ENCODE measurements at places on chromosomes 11 and 22. TPM values are rescaled to one million over a fixed set of nuclear protein-coding genes. Genes with fewer than 3 reads are reported as not detected.

DNA sequence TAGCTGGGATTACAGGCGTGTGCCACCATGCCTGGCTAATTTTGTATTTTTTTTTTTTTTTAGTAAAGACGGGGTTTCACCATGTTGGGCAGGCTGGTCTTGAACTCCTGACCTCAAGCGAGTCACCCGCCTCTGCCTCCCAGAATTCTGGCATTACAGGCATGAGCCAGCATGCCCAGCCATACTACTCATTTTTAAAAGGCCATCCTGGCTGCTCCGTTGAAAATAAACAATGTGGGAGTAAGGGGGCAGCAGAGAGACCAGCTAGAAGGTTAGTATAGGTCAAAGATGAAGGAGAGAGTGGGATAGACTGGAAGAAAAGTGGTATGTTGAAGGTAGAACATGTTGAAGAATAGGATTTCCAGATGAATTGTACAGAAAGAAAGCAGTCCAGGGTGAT, 17.6 kb upstream of the LIN7C start:
- H3K36me3 ChIP-seq: no peaks in the 10 kb centered on the region
- no peak overlapping the region for H3K27ac ChIP-seq
- no peaks in the 10 kb centered on the region for H3K27me3 ChIP-seq
- DNase-seq: peak; percentile 66
- H3K4me3 ChIP-seq: no peak overlapping the region

GRCh38 chr11:68354148-68354872, 41.9 kb downstream of the LRP5 start:
- H3K27ac ChIP-seq: peak overlapping the region; percentile 86
- H3K27me3 ChIP-seq: no peaks in the 10 kb centered on the region
- H3K4me1 ChIP-seq: peaks cover 18% of the 10 kb centered on the region
- no peak overlapping the region for H3K4me3 ChIP-seq
- DNase-seq: peak; percentile 89

NCAM1 gene
- total RNA-seq: not detected

- H3K27ac ChIP-seq: no peak overlapping the region
- DNase-seq: peak; percentile 64
- H3K27me3 ChIP-seq: peaks cover 8% of the 10 kb centered on the region
- H3K4me3 ChIP-seq: no peak overlapping the region
These were observed 135.9 kb downstream of the FDX1 start for GRCh38 chr11:110565357-110566336.

DNA sequence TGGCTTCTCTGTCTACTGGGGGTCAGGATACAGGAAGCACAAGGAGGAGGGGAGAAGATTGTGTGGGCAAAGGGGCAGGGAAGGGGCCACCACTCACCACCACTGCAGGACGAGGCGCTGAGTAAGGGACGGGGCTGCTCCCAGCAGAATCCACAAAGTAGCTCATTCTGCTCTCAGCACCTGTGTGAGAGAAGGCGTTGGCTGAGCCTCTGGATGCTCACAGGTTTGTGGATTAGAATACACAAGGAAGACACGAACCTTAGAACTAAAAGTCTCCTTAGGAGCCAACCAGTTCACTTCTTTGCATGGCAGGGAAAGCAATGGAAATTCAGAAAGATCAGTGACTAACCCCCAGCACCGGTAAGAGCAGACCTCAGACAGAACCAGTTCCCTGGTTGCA, 14.4 kb downstream of the ETS1 start:
- H3K27me3 ChIP-seq: peaks cover 15% of the 10 kb centered on the region
- H3K4me1 ChIP-seq: peaks cover 7% of the 10 kb centered on the region
- no peak overlapping the region for H3K27ac ChIP-seq
- no peak for DNase-seq
- no peaks in the 10 kb centered on the region for H3K36me3 ChIP-seq

DNA sequence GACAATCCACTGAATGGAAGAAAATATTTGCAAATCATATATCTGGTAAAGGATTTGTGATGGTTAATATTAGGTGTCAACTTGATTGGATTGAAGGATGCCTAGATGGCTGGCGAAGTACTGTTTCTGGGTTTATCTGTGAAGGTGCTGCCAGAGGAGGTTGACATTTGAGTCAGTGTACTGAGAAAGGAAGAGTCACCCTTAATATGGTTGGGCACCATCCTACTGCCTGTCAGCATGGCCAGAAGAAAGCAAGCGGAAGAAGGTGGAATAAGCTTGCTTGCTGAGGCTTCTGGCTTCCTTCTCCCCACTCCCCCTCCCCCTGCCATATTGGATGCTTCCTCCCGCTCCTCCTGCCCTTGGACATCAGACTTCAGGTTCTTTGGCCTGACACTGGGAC, 101.9 kb downstream of the GAB2 start:
- H3K4me3 ChIP-seq: no peak overlapping the region
- H3K27me3 ChIP-seq: no peaks in the 10 kb centered on the region
- no peaks in the 10 kb centered on the region for H3K36me3 ChIP-seq
- H3K4me1 ChIP-seq: peaks cover 15% of the 10 kb centered on the region
- DNase-seq: no peak

DNA sequence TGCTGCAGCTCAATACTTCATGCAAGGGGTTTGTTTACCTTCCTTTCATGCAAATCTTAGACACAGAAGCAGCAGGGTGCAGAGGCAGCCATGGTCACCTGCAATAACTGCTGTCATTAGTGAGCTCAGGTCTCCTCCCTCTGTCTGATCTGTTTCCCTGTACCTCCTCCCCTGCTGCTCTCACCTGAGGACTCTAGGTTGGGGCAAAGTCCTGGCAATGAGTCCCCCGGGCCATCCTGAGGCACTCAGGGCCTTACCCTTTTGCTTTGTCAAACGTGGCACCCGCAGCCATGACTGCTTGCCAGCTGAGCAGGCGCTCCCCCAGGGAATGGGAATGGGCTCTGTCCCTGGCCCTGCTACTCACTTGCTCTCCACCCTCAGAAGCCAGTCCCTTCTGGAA, 3.9 kb downstream of the LRRC10B start:
- DNase-seq: no peak
- H3K27me3 ChIP-seq: peaks cover 55% of the 10 kb centered on the region
- H3K27ac ChIP-seq: no peak overlapping the region
- no peak overlapping the region for H3K4me3 ChIP-seq
- no peaks in the 10 kb centered on the region for H3K36me3 ChIP-seq

DUSP8 gene
- total RNA-seq: 0.28 TPM

- H3K36me3 ChIP-seq: no peaks in the 10 kb centered on the region
- H3K27me3 ChIP-seq: peaks cover 53% of the 10 kb centered on the region
These were observed 6.2 kb upstream of the KCNE3 start for GRCh38 chr11:74473382-74474173.

- peak overlapping the region; percentile 84 for H3K27ac ChIP-seq
- peaks cover 20% of the 10 kb centered on the region for H3K4me1 ChIP-seq
- no peaks in the 10 kb centered on the region for H3K36me3 ChIP-seq
- no peaks in the 10 kb centered on the region for H3K27me3 ChIP-seq
These were observed 188.6 kb upstream of the MTMR2 start for GRCh38 chr11:96112192-96113128.

GGT1 gene
- 1.7 TPM for total RNA-seq

GRCh38 chr11:24233041-24233440, 263.8 kb upstream of the LUZP2 start:
- peaks cover 6% of the 10 kb centered on the region for H3K4me1 ChIP-seq
- H3K36me3 ChIP-seq: no peaks in the 10 kb centered on the region
- no peak overlapping the region for H3K27ac ChIP-seq
- no peak for DNase-seq

GNG3 gene
- total RNA-seq: not detected

- no peaks in the 10 kb centered on the region for H3K27me3 ChIP-seq
- no peak overlapping the region for H3K27ac ChIP-seq
- DNase-seq: peak; percentile 41
- H3K4me1 ChIP-seq: no peaks in the 10 kb centered on the region
- H3K4me3 ChIP-seq: no peak overlapping the region
These were observed 1.0 kb upstream of the ADSL start for GRCh38 chr22:40345271-40345670.

TRAF6 gene
- total RNA-seq: 17.6 TPM

PIK3IP1 gene
- 12.9 TPM for total RNA-seq

DNA sequence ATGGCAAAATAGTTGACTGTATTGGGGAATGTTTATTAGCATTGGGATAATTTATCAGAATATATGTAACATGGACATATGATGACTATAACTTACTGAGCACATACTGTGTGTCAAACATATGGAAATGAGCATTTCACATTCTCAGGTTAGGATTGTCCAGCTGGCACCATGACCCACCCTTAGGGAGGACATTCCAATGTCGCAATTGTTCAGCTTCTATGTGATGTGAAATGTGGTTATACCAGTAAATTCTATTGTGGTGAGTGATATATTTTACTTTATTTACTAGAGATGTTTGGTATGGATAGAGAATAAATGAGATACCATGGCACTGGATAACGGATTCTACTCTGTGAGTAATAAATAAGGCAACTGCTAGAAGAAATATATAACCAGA, 50.4 kb downstream of the OR4A47 start:
- H3K36me3 ChIP-seq: no peaks in the 10 kb centered on the region
- H3K27ac ChIP-seq: no peak overlapping the region
- H3K27me3 ChIP-seq: no peaks in the 10 kb centered on the region

DNA sequence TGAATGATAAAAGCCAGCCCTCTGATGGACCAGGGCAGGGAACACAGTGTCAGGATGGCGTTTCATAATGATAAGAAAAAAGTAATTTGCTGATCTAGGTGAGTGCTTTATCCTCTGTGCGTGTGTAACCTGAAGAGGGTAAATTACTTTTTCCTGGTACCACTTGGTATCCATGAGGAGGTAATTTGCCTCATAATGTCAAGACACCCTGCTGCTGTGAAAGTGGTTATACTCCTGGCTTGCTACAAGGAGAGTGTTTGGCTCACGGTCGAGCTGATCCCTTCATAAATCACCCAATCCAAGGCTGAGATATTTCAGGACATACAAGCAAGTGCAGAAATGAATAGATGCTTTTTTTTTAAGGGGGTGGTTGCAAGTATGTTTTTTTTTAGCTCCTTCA, 207.2 kb upstream of the PGR start:
- H3K4me1 ChIP-seq: no peaks in the 10 kb centered on the region
- DNase-seq: no peak
- no peaks in the 10 kb centered on the region for H3K36me3 ChIP-seq

GLYATL1 gene
- total RNA-seq: 0.54 TPM

SPA17 gene
- total RNA-seq: 14.4 TPM

DNA sequence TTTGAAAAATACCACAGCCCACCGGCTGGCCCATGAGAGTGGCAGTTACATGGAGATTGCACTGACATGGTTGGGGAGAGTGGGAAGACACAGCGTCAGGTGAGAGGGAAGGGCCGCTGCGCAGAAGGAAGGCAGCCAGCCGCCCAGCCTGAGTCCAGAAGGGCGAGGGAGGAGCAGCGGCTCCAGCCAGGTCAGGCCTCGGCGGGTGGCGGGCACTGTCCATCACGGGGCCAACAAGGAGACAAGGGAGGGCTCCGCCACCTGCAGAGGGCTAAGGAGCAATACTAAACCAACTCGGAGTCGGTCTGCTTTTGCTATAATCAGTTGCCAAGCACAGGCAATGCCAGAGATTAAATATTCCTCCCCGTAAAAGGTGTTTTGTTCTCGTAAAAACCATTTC, 384.5 kb downstream of the TBC1D22A start:
- H3K4me1 ChIP-seq: peaks cover 3% of the 10 kb centered on the region
- no peak overlapping the region for H3K27ac ChIP-seq
- H3K27me3 ChIP-seq: no peaks in the 10 kb centered on the region
- no peaks in the 10 kb centered on the region for H3K36me3 ChIP-seq

- peaks cover 18% of the 10 kb centered on the region for H3K27me3 ChIP-seq
- no peak overlapping the region for H3K27ac ChIP-seq
- H3K36me3 ChIP-seq: no peaks in the 10 kb centered on the region
- DNase-seq: no peak
- peaks cover 2% of the 10 kb centered on the region for H3K4me1 ChIP-seq
These were observed 30.4 kb downstream of the KCNJ4 start for GRCh38 chr22:38424525-38425080.

OR52N4 gene
- not detected for total RNA-seq

CARS1 gene
- 78.3 TPM for total RNA-seq

DNA sequence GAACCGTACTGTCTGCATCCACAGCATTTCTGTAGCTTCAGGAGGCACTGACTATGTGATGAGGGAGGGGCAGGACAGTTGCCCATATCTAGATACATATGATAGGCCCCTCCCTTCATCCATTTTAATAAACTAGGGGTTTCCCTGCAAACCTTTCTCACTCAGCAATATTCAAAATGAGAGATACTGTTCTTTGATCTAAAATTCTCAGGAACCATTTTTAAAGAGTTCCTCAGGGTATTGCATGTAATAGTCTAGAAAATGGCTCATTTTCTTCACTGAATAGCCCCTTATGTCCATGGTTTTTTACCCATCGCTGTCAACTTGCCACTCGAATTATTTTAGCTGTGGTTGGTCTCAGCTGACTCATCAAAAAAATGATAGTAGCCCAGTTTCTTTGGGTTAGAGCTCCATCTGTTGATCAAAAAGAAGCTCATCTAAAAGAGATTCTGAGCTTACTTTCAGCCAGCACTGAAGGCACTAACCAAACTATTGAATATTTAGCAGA, 37.0 kb upstream of the DNAJB7 start:
- DNase-seq: peak; percentile 67
- H3K36me3 ChIP-seq: peaks cover under 1% of the 10 kb centered on the region
- no peak overlapping the region for H3K4me3 ChIP-seq
- H3K4me1 ChIP-seq: no peaks in the 10 kb centered on the region
- no peaks in the 10 kb centered on the region for H3K27me3 ChIP-seq
- no peak overlapping the region for H3K27ac ChIP-seq

GRCh38 chr11:22194306-22194705, 1.4 kb downstream of the ANO5 start:
- DNase-seq: no peak
- no peak overlapping the region for H3K4me3 ChIP-seq
- no peaks in the 10 kb centered on the region for H3K36me3 ChIP-seq
- H3K27ac ChIP-seq: no peak overlapping the region

DNA sequence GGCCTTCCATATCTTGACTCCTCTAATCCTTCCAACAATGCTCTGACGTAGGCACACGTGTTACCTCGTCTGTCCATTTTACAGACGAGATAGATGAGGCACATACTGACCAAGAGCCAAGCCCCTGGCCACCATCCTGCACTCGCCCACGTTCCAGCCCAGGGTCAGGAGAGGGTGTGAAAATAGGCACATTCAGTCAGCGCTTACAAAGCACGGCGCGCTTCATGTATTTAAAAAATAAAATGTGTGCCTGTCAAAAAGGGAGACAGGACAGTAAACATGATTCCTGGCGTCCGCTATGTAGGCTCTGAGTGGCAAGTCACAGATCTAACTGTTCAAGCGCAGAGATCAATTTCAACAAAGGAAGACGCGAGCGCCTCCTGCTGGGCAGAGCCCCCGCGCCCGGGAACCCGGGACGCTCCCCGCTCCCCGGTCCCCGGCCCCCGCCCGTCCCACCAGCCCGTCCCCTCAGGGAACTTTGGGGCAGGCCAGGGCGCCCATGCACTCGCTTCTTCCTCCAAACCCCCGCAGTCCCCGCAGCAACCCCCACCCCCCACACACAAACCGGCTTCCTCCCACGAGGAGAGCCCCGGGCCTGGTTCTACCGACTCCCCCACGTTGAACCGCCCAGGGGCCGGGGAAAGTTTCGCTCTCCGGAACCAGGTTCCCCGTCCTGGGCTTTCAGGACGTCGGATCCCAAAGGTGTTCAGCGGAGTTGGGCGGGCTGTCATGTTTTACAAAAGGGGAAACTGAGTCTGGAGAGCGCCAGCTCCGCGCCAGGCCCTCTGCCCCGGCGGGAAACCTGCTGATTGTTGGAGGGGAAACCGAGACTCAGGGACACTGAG, 10.4 kb upstream of the C1QTNF6 start:
- H3K27ac ChIP-seq: peak overlapping the region; percentile 84
- H3K4me3 ChIP-seq: peak overlapping the region; percentile 58
- H3K27me3 ChIP-seq: no peaks in the 10 kb centered on the region
- peak; percentile 58 for DNase-seq

- DNase-seq: no peak
- no peaks in the 10 kb centered on the region for H3K27me3 ChIP-seq
- H3K27ac ChIP-seq: no peak overlapping the region
These were observed 62.3 kb downstream of the GAB2 start for GRCh38 chr11:78355309-78355705.

CHST1 gene
- total RNA-seq: not detected

GRCh38 chr22:46907241-46908215, 145.1 kb downstream of the TBC1D22A start:
- no peak overlapping the region for H3K4me3 ChIP-seq
- H3K27me3 ChIP-seq: no peaks in the 10 kb centered on the region
- H3K36me3 ChIP-seq: peaks cover 11% of the 10 kb centered on the region
